ENCODE measurements at places on chromosomes 7 and 10.
A peak's percentile ranks its signal among the peaks of the same experiment; 100 is the strongest.

GRCh38 chr10:90992462-90992861, 71.6 kb upstream of the ANKRD1 start:
- DNase-seq: no peak

- DNase-seq: no peak
Measured at GRCh38 chr7:17326378-17326777, 27.9 kb downstream of the AHR start.

GRCh38 chr10:65501259-65501658, 1424.6 kb upstream of the LRRTM3 start:
- DNase-seq: no peak

- DNase-seq: peak; percentile 54
Measured at GRCh38 chr7:35792873-35793489, 7.9 kb upstream of the SEPTIN7 start.

GRCh38 chr10:99573790-99574189, 41.0 kb downstream of the NKX2-3 start:
- no peak for DNase-seq

- no peak for DNase-seq
Measured at GRCh38 chr10:11396311-11396955, 215.0 kb downstream of the USP6NL start.

DNA sequence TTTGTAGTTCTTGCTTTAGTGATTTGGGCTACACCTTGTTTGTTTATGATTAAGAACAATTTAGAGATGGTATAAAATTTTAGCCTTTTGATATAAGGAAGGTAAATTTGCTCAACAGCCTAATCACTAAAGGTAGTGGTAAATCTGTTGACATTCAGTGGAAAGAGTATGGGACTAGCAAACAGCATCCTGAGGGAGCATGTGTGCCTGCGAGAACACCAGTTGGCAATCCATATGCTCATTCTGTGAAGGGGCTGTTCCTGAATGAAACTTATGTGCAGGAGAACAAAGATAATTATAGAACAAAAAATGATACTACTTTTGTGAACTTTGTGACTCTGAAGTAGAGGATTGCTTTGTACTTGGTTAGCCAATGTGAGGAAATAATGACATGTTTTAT, 44.0 kb downstream of the CAPZA2 start:
- peak; percentile 26 for DNase-seq

GRCh38 chr7:140423501-140423900, 19.6 kb downstream of the RAB19 start:
- DNase-seq: no peak

DNA sequence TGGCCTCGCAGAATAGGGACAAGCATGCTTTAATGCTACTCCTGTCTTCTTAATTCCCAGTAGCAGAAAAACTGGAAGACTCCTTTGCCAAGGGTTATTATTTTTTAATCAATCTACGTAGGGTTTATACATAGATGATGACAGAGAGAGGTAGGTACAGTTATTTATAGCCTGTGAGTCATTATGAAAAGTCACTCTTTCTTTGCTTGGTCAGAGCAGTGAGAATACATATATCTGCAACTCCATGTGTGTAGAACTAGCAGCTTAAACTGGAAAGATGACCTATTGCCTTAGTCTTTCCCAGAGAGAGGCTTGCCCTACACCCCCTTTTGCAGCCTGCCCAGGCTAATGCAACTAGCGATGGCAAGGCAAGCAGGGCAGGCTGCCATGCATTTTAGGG, 1050.6 kb downstream of the NRG3 start:
- DNase-seq: no peak

DNA sequence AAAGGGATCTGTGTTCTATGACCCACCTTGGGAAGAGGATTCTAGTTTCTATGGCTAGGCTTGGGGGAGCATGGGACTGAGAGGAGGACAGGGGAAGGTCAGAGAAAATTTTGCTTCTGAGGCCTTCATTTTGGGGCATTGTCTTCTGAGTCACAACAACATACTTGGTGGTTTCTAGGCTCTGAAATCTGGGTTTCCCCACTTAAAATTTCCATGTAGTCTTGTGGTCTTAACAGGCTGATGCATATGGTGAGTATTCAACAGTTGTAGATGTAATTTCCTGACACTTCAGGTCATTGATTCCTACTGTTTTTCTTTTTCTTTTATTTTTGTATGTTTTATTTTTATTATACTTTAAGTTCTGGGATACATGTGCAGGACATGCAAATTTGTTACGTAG, 88.5 kb downstream of the ANKRD7 start:
- DNase-seq: no peak

- no peak for DNase-seq
Measured at GRCh38 chr7:50591480-50592438, 26.6 kb upstream of the DDC start.

DNA sequence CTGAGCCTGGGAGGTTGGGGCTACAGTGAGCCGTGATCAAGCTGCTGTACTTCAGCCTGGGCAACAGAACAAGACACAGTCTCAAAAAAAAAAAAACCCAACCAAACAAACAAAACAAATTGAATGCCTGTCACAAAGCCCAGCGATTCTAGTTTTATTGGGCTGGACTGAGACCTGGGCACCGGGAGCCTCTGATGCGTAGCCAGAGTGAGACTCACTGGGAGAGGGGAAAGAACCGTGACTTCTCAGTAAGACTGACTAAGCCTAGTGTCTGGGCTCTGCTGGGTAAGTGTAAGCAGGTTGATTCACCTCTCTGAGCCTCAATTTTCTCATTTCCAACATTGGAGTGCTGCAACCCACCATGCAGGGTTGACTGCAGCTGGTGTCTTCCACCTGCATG, 10.1 kb upstream of the LEP start:
- DNase-seq: no peak

GRCh38 chr10:78336402-78336791, 302.7 kb downstream of the RPS24 start:
- DNase-seq: no peak

DNA sequence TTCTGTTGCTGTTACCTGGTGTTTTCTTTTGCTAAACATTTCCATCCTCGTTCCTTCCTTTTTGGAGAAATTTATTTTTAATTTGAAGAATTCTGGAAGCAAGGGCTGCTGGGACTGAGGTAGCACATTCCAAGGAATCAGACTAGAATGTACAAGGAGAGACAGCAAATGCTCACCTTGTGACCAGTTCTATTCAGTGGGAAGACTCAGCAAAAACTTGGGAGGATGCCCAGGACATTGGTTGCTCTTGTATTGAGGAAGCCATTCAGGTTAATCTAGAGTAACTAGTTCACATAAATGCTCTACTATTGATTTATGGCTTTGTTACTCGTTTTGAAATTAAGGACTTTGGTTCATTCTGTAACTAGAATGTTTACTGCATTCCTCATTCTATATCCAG, 11.3 kb downstream of the PLCE1 start:
- no peak for DNase-seq

- peak; percentile 16 for DNase-seq
Measured at GRCh38 chr10:88106366-88106765, 242.9 kb downstream of the PTEN start.

DNA sequence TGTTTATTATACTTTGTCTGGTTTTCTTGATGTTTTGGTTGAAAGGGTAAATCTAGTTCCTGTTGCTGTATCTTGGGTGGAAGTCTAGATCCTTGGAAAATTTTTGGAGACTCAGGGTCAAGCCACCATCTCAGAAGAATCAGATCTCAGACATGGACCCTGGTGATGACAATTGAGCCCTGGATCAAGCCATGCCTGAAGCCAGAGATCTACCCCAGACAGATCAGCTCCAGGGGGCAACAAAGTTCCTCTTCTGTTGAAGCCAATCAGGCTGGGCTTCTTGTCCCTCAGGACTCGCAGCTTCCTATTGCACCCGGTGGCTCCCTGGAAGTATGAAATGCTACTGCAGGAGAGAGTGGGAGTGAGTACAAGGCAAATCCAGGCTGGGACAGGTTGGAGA, 106.9 kb downstream of the UNCX start:
- DNase-seq: no peak

DNA sequence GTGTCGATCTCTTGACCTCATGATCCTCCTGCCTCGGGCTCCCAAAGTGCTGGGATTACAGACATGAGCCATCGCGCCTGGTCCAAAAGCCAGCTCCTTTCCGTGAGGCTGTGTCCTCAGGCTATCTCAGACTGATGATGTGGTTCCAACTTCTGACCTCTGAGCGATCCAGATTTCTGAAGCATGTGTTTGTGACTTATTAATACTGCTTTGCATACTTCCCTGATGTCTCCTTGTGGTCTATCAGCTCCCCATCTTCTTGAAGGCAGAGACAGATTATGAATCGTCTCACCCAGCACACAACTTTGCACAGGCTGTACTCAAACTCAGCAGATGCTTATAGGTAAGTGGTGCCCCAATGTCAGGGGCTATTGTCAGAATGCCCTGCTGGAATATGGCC, 2.0 kb upstream of the PLPP4 start:
- DNase-seq: no peak

- DNase-seq: no peak
Measured at GRCh38 chr10:97229322-97230015, 43.7 kb upstream of the SLIT1 start.

DNA sequence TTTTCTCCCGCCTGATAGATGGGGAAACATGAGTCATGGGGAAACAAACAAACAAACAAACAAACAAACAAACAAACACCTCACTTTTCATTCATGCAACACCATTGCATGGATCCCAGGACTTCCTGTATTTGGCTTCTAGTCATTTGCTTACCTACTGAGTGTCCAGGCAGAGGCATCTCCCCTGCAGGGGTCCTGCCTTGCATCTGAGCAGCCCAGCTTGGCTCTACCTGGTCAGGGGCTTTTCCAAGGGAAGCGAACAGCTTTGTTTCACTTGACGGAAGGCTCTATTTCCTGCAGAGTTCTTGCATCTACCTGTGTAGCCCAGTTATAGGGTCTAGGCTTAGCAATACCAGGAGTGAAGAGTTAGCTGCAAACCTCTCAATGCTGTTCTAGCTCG, 374.2 kb downstream of the GATA3 start:
- DNase-seq: no peak

DNA sequence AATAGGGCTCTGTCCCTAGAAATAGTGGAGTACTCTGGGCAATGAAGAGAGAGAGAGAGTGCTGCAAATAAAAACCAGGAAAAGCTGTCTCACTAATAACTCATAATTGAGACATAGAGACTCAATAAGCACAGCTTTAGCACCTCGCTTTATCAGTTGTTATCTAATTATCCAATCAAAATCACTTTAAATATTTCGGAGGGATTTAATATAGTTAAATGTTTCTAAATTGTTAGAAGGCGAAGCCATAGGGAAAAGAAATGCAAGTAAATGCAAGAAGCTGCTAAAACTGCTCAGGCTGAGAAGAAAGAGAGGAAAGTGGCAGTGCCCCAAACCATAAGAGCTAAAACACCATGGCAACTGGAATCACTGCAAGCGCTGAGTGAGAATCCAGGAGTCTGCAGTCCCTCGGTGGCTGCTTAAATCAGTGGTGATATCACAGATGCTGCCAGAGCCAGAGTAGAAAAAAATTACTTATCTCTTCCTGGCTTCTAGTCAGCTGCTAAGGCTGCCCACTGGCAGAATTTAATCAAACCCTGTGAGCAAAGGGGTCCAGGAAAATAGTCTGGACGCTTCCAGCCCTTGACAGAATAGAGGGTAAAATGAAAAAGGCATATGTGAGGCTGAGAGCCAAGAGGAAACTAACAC, 150.4 kb upstream of the CHRM2 start:
- no peak for DNase-seq

GRCh38 chr10:129755621-129756020, 208.5 kb downstream of the EBF3 start:
- DNase-seq: no peak

- DNase-seq: no peak
Measured at GRCh38 chr7:4056552-4057288, 625.4 kb upstream of the FOXK1 start.

- DNase-seq: no peak
Measured at GRCh38 chr10:125149680-125150047, 10.7 kb downstream of the CTBP2 start.

GRCh38 chr7:138208142-138208570, 131.9 kb downstream of the AKR1D1 start:
- DNase-seq: no peak

- DNase-seq: no peak
Measured at GRCh38 chr7:82778021-82778420, 334.4 kb upstream of the CACNA2D1 start.

DNA sequence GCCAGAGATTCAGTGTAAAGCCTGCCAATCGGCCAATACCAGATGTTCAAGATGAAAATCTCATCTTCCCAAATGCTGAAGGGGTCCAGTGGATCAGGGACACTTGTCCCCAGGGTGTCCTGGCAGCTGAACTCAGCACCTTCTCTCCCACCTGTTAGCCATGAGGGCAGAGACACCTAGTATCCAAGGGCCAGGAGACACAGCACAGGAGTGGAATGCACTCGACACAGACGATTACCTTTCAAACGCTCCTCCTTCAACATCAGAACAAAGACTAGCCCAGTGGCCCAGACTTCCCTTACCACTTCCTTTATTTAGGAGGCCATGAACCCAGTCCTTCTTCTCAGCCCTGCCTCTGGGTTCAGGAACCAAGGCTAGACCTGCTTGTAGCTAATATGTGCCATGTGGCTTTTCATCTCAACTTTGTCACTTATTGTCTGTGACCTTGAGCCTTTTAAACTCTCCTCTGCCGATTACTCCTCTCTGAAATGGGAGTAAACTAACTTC, 180.3 kb upstream of the PLXNA4 start:
- no peak for DNase-seq

DNA sequence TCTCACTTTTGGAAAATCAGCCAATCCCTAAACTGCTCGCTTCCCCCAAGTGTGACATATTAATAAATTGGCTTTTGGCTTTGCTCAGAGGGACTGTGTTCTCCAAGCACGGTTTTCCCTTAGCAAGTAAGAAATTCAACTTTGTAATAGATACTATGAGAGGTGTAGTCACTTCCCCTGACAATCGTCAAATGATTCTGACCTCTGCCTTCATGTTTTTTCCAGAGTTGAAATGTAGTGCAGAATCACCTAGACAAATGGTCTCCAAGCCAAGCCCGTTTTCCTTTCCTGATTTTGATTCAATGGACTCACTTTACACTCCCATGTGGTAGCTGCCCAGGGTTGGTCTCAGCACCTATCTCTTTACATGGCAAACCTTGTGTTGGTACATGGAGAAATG, 99.1 kb downstream of the ARL4A start:
- no peak for DNase-seq

DNA sequence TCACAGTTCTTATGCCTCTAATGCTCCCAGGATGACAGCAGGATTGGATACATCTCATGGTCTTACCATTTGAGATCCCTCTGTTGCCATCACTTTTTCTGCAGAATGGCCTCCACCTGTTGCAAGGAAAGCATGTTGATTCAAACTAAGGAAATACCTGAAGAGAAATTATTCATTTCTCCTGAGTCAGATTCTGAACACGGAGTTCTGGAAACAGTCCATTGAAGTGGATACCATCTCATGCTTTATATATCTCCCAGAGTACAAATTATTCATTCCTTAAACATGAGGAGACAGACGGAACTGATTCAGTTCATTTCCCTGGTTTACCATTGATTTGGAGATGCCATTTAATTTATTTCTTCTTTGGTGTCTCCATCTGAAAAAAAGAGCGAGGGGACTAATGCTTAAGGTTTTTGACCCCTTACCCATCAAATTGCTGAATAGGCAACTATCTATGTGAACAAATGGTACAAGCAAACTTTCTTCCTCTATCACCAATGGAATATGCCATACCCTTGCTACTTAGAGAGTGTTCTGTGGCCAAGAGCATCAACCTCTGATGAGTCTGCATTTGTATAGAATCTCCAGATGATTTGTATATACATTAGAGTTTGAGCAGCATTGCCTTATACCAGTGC, 305.0 kb upstream of the LRGUK start:
- no peak for DNase-seq

- no peak for DNase-seq
Measured at GRCh38 chr10:26432938-26433337, 5.2 kb upstream of the APBB1IP start.

- no peak for DNase-seq
Measured at GRCh38 chr7:98116656-98117461, 10.2 kb downstream of the LMTK2 start.
